Natural killer cell (primary cell): ENCODE measurements at places on chromosomes 3 and 15. TPM values are rescaled to one million over a fixed set of nuclear protein-coding genes. Genes with fewer than 3 reads are reported as not detected.
A peak's percentile ranks its signal among the peaks of the same experiment; 100 is the strongest.

CCDC39 gene
- total RNA-seq, result not detected

ADAMTS17 gene
- total RNA-seq, result 4.8 TPM

TF gene
- total RNA-seq, result 3.2 TPM

SEMA5B gene
- 0.23 TPM for total RNA-seq

FGD5 gene
- total RNA-seq, result not detected

HLTF gene
- 15.0 TPM for total RNA-seq

COLQ gene
- total RNA-seq, result 37.7 TPM

GABRB3 gene
- not detected for total RNA-seq

PHLDB2 gene
- 64.0 TPM for total RNA-seq

AHSG gene
- not detected for total RNA-seq

GP5 gene
- 0.88 TPM for total RNA-seq

COL6A5 gene
- total RNA-seq, result not detected

ARPP21 gene
- total RNA-seq, result not detected

AMT gene
- total RNA-seq, result 14.0 TPM

DNA sequence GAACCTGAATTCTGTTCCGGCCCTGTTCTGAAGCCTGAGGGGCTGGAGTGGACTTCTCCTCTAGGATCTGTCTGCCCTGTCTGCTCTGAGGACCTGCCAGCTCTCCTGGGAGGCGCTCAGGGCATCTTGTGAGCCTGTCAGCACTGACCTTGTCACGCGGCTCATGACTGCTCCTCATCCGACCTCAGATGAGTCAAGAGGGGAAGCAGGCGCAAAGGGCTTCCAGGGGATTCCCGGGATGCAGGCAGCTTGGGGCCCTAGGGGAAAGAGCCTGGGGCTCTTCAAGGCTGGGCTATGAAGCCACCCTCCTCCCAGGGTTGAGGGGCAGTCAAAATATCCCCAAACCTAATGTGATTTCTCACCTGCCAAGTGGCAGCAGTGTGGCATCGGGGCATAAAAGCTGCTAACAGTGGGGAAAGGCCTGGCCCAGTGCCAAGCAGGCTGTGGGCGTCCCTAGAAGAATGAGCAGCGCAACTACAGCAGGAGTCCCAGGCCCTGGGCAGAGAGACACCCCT, 27.6 kb upstream of the ANKDD1A start:
- no peaks in the 10 kb centered on the region for H3K36me3 ChIP-seq
- peak overlapping the region; percentile 63 for H3K27ac ChIP-seq
- no peak overlapping the region for H3K4me3 ChIP-seq
- peaks cover 36% of the 10 kb centered on the region for H3K4me1 ChIP-seq
- H3K27me3 ChIP-seq, result no peaks in the 10 kb centered on the region

- no peak overlapping the region for H3K27ac ChIP-seq
- no peak overlapping the region for H3K4me3 ChIP-seq
- H3K27me3 ChIP-seq, result no peaks in the 10 kb centered on the region
- no peak for DNase-seq
- H3K4me1 ChIP-seq, result no peaks in the 10 kb centered on the region
Observed at GRCh38 chr15:85563328-85563727, 182.9 kb downstream of the AKAP13 start.

GRCh38 chr3:15361494-15362214, 29.3 kb upstream of the SH3BP5 start:
- H3K4me1 ChIP-seq, result peaks cover 14% of the 10 kb centered on the region
- peak overlapping the region; percentile 83 for H3K27ac ChIP-seq
- H3K36me3 ChIP-seq, result no peaks in the 10 kb centered on the region
- H3K27me3 ChIP-seq, result no peaks in the 10 kb centered on the region
- DNase-seq, result no peak

- H3K4me1 ChIP-seq, result peaks cover 46% of the 10 kb centered on the region
- DNase-seq, result no peak
- H3K4me3 ChIP-seq, result no peak overlapping the region
- H3K27me3 ChIP-seq, result no peaks in the 10 kb centered on the region
Observed at GRCh38 chr15:69501456-69501855, 48.8 kb downstream of the RPLP1 start.

- no peak overlapping the region for H3K4me3 ChIP-seq
- H3K27ac ChIP-seq, result no peak overlapping the region
- H3K27me3 ChIP-seq, result peaks cover 5% of the 10 kb centered on the region
- no peaks in the 10 kb centered on the region for H3K36me3 ChIP-seq
- no peaks in the 10 kb centered on the region for H3K4me1 ChIP-seq
Observed at GRCh38 chr15:57696146-57696545, 10.4 kb upstream of the POLR2M start.

DNA sequence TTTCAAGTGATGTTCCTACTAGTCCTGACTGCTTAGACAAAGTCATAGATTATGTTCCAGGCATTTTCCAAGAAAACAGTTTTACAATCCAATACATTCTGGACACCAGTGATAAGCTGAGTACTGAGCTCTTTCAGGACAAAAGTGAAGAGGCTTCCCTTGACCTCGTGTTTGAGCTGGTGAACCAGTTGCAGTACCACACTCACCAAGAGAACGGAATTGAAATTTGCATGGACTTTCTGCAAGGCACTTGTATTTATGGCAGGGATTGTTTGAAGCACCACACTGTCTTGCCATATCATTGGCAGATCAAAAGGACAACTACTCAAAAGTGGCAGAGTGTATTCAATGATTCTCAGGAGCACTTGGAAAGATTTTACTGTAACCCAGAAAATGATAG, 3.8 kb downstream of the TIPARP start:
- peaks cover 33% of the 10 kb centered on the region for H3K36me3 ChIP-seq
- H3K4me3 ChIP-seq, result no peak overlapping the region
- H3K27ac ChIP-seq, result no peak overlapping the region
- no peak for DNase-seq
- H3K4me1 ChIP-seq, result peaks cover 21% of the 10 kb centered on the region

DNA sequence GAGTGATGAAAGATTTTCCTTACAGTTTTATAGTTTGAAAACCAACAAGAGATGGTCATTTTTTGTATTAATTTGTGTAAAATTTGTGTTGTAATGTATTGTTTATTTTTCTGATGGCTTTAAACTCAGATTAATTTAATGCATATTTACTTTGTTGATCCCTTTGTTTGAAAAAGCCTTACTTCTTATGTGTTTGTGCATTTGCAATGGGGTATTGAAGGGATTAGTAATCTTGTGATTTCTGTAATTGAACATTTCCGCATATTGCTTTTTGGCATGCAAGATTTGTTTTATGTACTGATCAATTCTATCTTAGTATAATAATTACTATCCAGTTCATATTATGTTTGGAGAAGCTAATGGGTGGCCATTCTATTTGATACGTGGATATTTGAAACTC, 98.4 kb upstream of the ROBO1 start:
- no peak overlapping the region for H3K4me3 ChIP-seq
- DNase-seq, result no peak

- no peak for DNase-seq
- H3K4me1 ChIP-seq, result peaks cover 13% of the 10 kb centered on the region
- no peak overlapping the region for H3K4me3 ChIP-seq
- H3K27me3 ChIP-seq, result no peaks in the 10 kb centered on the region
- H3K36me3 ChIP-seq, result no peaks in the 10 kb centered on the region
Observed at GRCh38 chr3:115164374-115165221, 17.5 kb upstream of the ZBTB20 start.

GRCh38 chr15:40685376-40685775, 9.6 kb upstream of the RAD51 start:
- H3K27me3 ChIP-seq, result no peaks in the 10 kb centered on the region
- H3K27ac ChIP-seq, result no peak overlapping the region
- no peak overlapping the region for H3K4me3 ChIP-seq
- no peaks in the 10 kb centered on the region for H3K36me3 ChIP-seq

- peaks cover 3% of the 10 kb centered on the region for H3K27me3 ChIP-seq
- H3K27ac ChIP-seq, result no peak overlapping the region
- no peak for DNase-seq
- H3K4me3 ChIP-seq, result no peak overlapping the region
- H3K36me3 ChIP-seq, result no peaks in the 10 kb centered on the region
Observed at GRCh38 chr3:16130066-16130465, 44.4 kb upstream of the GALNT15 start.

DNA sequence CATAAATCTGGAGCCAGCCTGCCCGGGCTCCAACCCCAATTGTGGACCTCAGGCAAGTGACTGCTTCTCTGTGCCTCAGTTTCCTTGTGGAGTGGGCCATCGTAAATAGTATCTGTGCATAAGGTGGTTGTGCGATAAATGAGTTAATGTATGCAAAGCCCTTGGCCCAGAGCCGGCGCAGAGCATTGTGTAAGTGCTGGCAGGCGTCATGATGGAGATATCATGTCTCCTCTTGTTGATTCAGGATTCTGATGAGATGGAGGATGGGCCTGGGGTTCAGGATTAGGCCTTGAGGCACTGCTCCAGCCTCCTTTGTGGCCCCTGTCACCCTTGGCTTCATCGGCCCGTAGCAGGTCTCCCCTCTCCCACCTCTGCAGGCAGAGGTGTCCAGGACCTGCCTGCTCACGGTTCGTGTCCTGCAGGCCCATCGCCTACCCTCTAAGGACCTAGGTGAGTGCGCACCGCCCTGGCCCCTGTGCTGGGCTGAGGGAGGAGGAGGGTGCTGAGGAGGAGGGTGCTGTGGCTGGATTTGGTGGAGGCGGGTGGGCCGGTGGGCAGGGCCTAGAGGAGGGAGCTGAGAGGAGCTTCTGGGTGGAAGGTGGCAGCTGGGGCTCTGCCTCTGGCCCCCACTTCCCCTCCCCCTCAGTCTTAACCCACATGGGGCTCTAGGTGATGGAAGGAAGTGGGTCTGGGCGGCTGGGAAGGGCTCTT, 1.3 kb downstream of the PLA2G4B start:
- H3K36me3 ChIP-seq, result peaks cover 28% of the 10 kb centered on the region
- no peak for DNase-seq
- H3K4me1 ChIP-seq, result peaks cover 24% of the 10 kb centered on the region
- H3K27ac ChIP-seq, result no peak overlapping the region
- no peaks in the 10 kb centered on the region for H3K27me3 ChIP-seq

DNA sequence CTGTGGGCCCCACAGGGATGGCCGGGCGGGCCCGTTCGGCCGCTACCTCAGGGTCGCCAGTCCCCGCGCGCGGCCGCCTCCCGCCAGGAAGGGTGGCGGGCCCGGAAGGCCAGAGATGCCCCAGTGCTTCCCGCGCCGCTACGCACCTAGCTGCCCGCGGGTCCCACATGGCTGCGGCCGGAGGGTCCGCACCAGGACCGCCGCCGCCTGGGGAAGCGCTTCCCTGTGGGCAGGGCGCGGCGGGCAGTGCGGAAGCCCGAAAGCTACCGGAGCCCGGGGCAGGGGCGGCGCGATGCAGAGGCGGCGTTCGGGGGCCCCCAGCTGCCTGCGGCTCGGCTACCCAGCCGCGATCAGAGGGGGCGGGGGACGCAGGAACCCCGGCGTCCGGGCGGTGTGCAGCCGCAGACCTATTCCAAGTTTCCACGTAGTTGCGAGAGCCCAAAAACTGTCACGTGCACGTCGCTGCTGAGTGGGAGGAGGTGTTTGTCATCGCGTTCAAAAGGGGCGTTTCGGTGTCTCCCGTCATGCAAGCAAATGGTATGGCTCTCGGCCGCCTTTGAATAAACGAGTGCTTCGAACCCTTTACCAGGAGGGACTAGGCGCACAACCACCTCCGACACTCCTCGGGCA, at the start of gene TRANK1:
Gene TRANK1 (minus strand): TSS at position 414 of the 630 bp plus-strand sequence. CDS start 245 bp downstream, at position 169.
- H3K36me3 ChIP-seq, result no peaks in the 10 kb centered on the region
- peaks cover 18% of the 10 kb centered on the region for H3K4me1 ChIP-seq
- no peaks in the 10 kb centered on the region for H3K27me3 ChIP-seq
- DNase-seq, result peak; percentile 78

- H3K27me3 ChIP-seq, result no peaks in the 10 kb centered on the region
- no peaks in the 10 kb centered on the region for H3K4me1 ChIP-seq
- DNase-seq, result no peak
- H3K4me3 ChIP-seq, result no peak overlapping the region
Observed at GRCh38 chr3:50816894-50817293, 142.2 kb downstream of the DOCK3 start.

- no peak for DNase-seq
- H3K27me3 ChIP-seq, result no peaks in the 10 kb centered on the region
- H3K36me3 ChIP-seq, result no peaks in the 10 kb centered on the region
- no peak within 1 kb of the TSS for H3K4me3 ChIP-seq
- H3K4me1 ChIP-seq, result peaks cover 30% of the 10 kb centered on the region
Observed at GRCh38 chr15:50265620-50266019, at the start of gene HDC. Gene HDC, minus strand, starts transcription at chr15:50265726. Its CDS starts 103 bp downstream, at chr15:50265623.

DNA sequence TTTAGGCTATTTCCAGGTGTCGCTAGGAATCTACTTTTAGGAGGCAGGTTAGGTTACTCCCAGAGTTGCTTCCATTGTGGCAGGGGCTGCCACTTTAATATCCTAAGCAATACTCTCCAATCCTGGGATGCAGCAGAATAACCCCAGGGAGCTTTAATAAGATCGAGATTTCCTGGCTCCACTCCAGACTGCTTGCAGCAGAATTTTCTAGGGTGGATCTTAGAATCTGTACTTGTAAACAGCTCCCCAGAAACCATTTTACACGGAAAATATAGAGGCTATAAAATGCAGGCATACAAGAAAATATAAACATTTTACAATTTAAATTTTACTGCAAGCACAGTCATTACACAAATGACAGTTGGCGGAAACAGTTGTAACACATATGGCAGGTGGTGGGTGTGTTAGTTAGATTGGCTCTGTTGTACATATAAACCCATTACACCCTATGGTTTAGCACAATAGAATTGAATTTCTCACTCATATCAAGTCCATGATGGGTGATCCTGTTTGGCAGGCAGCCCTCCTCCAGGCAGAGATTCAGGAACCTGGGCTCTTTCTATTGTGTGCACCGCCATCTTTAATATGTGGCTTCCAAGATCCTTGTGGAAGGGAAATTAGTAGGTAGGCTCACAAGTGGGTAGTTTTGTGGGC, 35.0 kb upstream of the TNFAIP8L3 start:
- H3K4me1 ChIP-seq, result no peaks in the 10 kb centered on the region
- H3K27ac ChIP-seq, result no peak overlapping the region
- H3K4me3 ChIP-seq, result no peak overlapping the region
- DNase-seq, result no peak
- peaks cover 2% of the 10 kb centered on the region for H3K27me3 ChIP-seq

DNA sequence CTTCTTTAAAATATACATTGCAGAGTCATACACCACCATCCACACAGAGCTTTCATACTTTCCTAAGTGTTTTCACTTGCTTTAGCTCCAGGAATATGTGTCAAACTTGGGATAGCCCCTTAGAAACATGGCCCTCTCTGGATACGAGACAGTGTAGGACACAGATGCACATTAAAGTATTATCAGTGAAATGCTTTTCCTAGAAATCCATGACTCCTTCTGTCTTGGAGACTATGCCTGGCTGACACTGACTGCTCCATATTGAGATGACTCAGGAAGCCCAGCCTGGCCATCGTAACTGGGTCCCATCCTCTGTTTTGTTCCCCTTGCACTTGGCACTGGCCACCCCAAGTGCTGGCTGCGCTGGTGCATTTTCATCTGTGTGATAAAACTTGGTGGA, 204.8 kb downstream of the PDZRN3 start:
- no peak overlapping the region for H3K4me3 ChIP-seq
- no peak for DNase-seq
- no peaks in the 10 kb centered on the region for H3K36me3 ChIP-seq
- no peaks in the 10 kb centered on the region for H3K4me1 ChIP-seq

GRCh38 chr3:10400050-10400748, 79.3 kb upstream of the SEC13 start:
- no peak overlapping the region for H3K4me3 ChIP-seq
- H3K4me1 ChIP-seq, result peaks cover 21% of the 10 kb centered on the region
- no peak for DNase-seq
- H3K27me3 ChIP-seq, result no peaks in the 10 kb centered on the region

GRCh38 chr15:90243943-90244639, 5.3 kb upstream of the TTLL13 start:
- peaks cover 14% of the 10 kb centered on the region for H3K36me3 ChIP-seq
- H3K27ac ChIP-seq, result no peak overlapping the region
- DNase-seq, result no peak
- H3K27me3 ChIP-seq, result no peaks in the 10 kb centered on the region
